Bladder microvascular endothelial cell (primary cell): ENCODE measurements at places on chromosomes 16 and 17. TPM values are rescaled to one million over a fixed set of nuclear protein-coding genes. Genes with fewer than 3 reads are reported as not detected.

TEKT5 gene
- total RNA-seq, result not detected in 2 replicates

CACNG5 gene
- total RNA-seq, result not detected in 2 replicates

CCDC154 gene
- under 0.01 and 0.25 TPM in 2 replicates for total RNA-seq

ALDH3A2 gene
- total RNA-seq, result 20.7 and 57.2 TPM in 2 replicates

BRIP1 gene
- 6.2 and 10.3 TPM in 2 replicates for total RNA-seq

PITPNM3 gene
- 0.13 and 0.16 TPM in 2 replicates for total RNA-seq

ZNF385C gene
- total RNA-seq, result not detected in 2 replicates

KRTAP2-1 gene
- total RNA-seq, result not detected in 2 replicates

DPEP3 gene
- total RNA-seq, result 0.16 TPM in 1 of 2 replicates, not detected in the other

MBTD1 gene
- total RNA-seq, result 7.1 and 23.9 TPM in 2 replicates

VPS9D1 gene
- total RNA-seq, result 2.6 and 7.4 TPM in 2 replicates

TNRC6C gene
- 4.0 and 16.0 TPM in 2 replicates for total RNA-seq
